ENCODE measurements at places on chromosomes 4 and X.

DNA sequence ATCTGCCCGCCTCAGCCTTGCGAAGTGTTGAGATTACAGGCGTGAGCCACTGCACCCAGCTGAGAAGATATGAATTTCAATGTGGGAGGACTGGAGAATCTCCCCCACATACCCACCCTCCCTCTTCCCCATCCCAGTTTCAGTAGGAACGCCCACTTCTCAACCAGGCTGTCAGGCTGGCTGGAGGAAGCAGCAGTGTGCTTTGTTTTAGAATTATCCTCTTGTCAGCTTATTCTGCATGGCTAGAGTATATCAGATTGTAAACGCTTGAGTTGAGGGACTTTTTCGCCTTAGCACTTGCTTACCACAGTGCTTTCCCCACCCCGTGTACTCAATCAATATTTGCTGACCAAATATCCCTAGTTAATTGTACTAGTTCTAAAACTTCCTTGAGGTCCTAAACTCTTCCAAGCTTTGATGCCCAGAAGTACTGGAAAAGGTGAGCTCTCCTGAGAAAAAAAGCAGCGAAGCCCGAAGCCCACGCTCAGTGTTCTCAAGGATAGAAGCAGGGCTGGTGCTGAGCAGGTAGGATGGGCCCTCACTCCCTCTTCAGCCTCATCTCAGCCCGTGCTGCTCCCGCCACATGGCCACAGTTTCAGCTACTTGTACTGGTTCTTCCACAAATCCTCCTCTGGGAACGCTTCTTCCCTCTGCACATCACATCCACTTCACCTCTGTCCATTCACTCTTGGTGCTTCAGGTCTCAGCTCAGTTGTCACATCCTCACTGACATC lies 7.3 kb upstream of the ARHGAP10 start:
- no peak for DNase-seq

- peak; percentile 17 for DNase-seq
Observed at GRCh38 chr4:159077702-159078495, 25.0 kb upstream of the RAPGEF2 start.

- no peak for DNase-seq
Observed at GRCh38 chr4:36773467-36773866, 471.1 kb upstream of the NWD2 start.

- DNase-seq: no peak
Observed at GRCh38 chrX:13702111-13702789, 13.3 kb downstream of the RAB9A start.

DNA sequence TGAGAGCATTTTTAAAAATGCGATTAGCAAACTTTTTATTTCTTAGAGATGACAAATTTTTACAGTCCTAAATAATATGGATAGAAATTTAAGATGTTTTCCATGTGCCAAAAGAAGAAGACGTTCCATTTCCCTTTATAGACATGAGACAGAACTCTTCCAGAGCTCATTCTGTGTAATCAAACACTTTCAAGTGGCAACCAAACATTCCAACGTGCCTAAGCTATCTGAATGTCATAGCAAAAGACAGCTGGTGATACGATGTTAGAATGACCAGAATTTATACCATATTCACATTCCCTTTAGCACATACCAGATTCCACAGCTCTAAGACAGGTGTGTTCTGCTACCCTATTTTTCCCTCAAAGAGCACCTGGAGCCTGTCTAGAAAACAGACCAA lies 133.2 kb downstream of the ENOX2 start:
- no peak for DNase-seq

GRCh38 chr4:109301651-109302360 lies 652 bp downstream of the COL25A1 start:
- DNase-seq: no peak

- DNase-seq: no peak
Observed at GRCh38 chr4:24237709-24238108, 346.6 kb downstream of the DHX15 start.

DNA sequence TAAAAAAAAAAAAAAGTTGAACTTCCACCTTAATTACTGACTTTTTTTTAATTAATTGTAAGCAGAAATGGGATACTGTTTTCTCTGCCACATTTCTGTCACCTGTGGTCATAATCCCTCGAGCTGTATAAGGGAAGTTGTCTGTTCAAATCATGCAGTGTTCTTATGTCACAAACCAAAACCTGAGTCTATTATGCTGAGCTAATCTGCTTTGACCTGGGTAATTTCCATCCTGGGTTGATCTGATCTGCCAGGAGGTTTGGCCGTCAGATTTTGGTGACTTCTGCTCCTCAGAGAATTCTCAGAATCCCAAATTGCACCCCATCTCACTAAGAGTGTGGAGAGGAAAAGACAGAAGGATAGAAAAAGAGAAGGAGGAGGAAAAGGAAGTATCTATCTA lies 683.1 kb downstream of the KCTD8 start:
- no peak for DNase-seq

DNA sequence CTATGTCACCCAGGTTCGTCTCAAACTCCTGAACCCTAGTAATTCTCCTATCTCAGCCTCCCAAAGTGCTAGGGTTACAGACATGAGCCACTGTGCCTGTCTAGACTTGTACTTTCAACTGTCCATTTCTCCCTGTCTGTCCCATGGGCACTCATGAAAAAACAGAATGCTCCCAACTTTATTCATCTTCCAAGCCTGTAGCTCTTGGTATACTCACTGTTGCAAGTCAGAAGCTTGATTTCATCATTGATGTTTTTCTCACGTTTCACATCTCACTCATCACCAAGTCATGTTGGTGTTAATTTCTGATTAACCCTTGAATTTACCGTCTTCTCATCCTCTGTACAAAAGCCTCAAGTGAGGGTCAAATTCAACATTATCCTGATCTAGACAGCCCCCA lies 7.3 kb upstream of the SRP72 start:
- DNase-seq: no peak

- DNase-seq: no peak
Observed at GRCh38 chr4:63214076-63214475, 1195.2 kb downstream of the TECRL start.

GRCh38 chrX:46571423-46572339 lies 1.9 kb upstream of the CHST7 start:
- DNase-seq: no peak

GRCh38 chr4:35229021-35229420 lies 1015.3 kb downstream of the ARAP2 start:
- no peak for DNase-seq

- DNase-seq: no peak
Observed at GRCh38 chr4:13168326-13168725, 315.8 kb downstream of the RAB28 start.

DNA sequence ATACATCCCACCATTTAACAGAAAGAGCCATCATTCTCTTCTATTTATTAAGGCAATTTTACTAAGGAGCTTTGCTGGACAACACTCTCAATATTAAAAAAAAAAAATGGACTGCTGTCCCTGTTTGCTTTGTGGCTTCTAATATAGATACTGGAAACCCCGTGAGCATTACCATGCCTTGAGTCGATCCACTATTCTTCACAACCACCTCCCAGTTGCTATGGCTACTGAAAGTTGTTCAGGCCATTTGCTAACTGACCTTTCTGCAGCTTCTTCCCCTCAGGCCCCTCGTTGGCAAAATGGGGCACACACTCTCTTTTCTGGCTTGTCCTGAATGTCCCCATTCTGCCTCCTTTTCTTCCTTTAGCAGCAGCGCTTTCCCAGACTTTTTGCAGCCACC lies 340.4 kb downstream of the NR3C2 start:
- DNase-seq: no peak

GRCh38 chr4:151276787-151277562 lies at the start of gene PRSS48:
Gene PRSS48, plus strand, starts transcription at chr4:151277161. Its CDS starts 12 bp downstream, at chr4:151277173.
- peak; percentile 53 for DNase-seq

GRCh38 chr4:24704149-24704548 lies 91.2 kb upstream of the SOD3 start:
- DNase-seq: no peak

- no peak for DNase-seq
Observed at GRCh38 chr4:104395168-104395614, 99.5 kb downstream of the CXXC4 start.

GRCh38 chr4:74543231-74543781 lies 98.4 kb downstream of the AREG start:
- DNase-seq: no peak

DNA sequence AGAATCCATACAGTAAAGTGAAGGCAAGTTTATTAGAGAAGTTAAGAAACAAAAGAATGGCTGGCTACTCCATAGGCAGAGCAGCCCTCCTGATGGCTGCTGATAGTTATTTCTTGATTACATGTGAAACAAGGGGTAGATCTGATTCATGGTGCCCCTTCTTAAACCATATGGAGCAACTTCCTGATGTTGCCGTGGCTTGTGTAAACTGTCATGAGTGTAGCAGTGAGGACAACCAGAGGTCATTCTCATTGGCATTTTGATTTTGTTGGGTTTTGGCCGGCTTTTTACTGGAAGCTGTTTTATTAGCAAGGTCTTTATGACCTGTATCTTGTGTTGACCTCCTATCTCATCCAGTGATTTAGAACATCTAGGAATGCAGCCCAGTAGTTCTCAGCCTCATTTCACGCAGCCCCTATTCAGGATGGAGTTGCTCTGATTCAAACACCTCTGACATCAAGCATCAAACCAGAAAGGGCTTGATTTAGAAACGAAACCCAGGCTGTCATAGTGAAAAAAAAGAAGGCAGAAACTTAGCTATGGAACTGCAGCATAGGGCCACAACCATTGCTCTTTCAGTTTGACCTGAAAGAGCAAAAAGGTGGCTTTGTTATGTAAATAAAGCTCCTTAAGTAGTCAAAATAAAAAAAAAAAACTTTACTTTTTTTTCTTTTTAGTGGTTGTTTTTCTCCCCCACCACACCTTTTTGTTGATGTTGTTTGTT lies 37.8 kb downstream of the SPCS3 start:
- DNase-seq: no peak

DNA sequence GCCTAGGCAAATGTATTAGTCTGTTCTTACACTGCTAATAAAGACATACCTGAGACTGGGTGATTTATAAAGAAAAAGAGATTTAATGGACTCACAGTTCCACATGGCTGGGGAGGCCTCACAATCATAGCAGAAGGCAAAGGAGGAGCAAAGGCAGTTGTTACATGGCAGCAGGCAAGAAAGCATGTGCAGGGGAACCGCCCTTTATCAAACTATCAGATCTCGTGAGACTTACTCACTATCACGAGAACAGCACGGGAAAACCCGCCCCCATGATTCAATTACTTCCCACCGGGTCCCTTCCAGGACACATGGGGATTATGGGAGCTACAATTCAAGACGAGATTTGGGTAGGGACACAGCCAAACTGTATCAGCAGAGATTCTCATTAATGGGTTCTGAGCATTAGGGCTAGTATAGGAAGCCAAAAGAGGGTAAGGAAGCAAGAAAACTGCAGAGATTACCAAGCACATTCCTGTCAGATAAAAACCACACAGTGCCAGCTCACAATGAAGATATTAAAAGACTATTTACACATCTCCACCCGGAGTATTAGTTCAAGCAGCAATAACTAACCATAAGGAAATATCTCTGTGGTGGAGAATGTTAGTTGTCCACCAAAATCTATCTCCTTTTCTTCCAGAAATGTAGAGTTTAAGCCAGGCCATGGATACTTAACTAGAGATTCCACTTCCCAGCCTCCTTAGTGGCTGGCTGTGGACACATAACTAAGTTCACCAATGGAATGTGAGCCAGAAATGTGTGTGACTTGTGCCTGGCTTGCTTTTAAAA lies 61.2 kb upstream of the HOPX start:
- DNase-seq: no peak

DNA sequence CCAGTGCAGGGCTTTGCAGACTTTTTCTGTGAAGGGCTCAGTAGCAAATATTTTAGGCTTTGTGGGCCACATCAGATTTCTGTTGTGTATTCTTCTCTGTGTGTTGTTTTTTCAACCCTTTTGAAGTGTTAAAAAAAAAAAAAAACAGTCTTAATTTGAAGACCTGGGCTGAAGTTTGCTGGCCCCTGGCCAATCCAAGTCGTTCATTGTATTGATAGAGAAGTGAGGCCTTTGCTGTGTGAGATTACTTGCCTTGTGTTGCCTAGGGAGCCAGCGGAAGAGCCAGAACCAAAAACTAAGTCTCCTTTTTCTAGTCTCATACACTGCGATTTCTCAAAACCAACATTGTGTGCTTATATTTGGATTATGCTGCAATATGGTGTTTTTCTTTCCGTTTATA lies 46.9 kb downstream of the MTM1 start:
- no peak for DNase-seq

DNA sequence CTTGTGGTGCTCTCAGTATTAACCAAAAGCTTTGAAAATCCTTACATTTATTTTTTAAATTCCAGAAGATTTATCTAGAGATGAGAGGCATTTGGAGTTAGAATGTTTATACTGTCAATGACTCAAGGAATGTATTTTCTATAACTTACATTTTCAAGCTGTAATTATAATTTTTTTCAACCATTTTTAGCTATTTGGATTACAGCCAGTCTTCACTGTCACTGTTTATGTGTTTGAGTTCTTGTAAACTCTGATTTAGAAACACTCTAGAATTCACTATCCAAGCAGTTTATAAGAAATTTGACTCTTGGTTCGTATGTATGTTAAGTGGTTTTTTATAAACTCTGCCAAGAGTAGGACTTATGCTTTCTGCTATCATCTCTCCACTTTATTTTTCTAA lies 36.7 kb upstream of the GUCY1A1 start:
- no peak for DNase-seq

GRCh38 chr4:149140841-149141240 lies 674.8 kb downstream of the IQCM start:
- no peak for DNase-seq

- no peak for DNase-seq
Observed at GRCh38 chrX:23993012-23993633, 33.9 kb downstream of the KLHL15 start.

- no peak for DNase-seq
Observed at GRCh38 chr4:52001616-52002015, 18.5 kb downstream of the LRRC66 start.

- no peak for DNase-seq
Observed at GRCh38 chr4:76060506-76060905, 14.0 kb upstream of the ART3 start.

DNA sequence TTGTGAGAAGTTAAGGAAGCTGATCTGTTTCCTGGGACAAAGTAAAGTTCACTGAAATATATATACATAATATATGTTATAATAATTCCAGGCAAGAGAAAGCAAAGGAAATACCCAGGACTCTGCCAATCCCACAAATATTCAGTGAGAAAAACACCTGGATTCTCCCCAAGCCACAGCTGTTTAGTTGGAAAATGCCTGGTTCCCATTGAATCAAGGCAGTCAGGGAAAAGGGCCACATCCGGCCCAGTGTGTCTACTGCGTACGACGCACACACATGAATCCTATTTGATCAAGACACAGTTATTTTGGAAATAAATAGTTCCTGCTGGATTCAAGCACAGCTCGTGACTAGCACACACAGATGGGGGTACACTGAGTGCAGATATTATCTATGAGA lies 6.3 kb upstream of the DCHS2 start:
- no peak for DNase-seq

- DNase-seq: peak; percentile 55
Observed at GRCh38 chr4:74682567-74683359, 111.6 kb downstream of the BTC start.

GRCh38 chr4:154485127-154485773 lies 6.3 kb downstream of the DCHS2 start:
- no peak for DNase-seq
